Activated naive CD4-positive, alpha-beta T cell (primary cell): ENCODE measurements at places on chromosomes 6 and 20.

DNA sequence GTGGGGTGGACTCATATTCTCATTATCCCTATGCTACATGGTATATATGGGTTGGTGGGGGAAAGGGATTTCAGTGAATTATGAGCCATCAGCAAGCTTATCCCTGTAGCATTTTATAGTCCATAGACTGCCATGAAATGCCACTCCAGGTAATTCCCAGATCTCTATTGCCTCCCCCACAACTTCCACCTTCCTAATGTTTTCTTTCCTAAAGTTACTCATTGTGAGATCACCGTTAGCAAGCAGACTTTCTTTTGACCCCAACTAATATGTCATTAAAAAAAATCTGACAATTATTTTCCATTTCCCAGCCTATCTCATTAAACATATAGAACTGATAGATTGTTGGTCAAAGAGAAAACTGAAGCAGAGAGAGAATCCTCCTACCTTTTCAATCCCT is 40.7 kb upstream of the TBX18 start:
- DNase-seq = no peak

- no peak for DNase-seq
Measured at GRCh38 chr6:27868311-27868710, 43.9 kb downstream of the OR2B2 start.

DNA sequence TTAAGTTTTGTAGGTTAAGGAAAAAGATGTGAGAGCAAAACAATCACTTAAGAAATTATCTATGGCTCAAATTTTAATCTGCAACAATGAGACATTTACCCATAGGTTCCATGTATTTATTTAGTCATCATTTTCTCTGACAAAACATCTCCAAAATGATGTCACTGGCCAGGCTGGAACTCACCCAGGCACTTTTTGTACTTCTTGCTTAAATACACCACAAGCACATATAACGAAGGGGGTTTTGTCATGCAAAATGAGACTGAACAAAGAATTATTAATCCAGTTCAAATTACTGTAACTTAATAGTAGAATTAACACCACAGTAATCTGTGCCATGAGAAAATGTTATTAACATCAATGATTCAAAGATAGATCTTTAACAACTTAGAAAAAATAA is 200.5 kb downstream of the PTPRK start:
- no peak for DNase-seq

DNA sequence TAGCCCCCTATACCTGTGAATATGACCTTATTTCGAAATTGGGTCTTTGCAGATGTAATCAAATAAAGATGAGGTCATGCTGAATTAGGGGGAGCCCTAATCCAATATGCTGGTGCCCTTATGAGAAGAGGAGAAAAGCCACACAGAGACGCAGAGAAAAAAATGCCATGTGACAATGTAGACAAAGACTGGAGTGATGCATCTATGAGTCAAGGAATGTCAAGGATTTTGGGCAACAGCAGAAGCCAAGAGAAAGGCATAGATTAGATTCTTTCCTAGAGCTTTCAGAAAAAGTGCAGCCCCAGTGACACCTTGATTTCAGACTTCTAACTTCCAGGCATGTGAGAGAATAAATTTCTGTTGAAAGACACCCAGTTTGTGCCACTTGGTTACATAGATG is 47.4 kb upstream of the HS3ST5 start:
- DNase-seq = no peak

GRCh38 chr6:4567141-4567540 is 209.1 kb upstream of the CDYL start:
- DNase-seq = no peak

- no peak for DNase-seq
Measured at GRCh38 chr20:43710370-43711044, 16.3 kb downstream of the GTSF1L start.

DNA sequence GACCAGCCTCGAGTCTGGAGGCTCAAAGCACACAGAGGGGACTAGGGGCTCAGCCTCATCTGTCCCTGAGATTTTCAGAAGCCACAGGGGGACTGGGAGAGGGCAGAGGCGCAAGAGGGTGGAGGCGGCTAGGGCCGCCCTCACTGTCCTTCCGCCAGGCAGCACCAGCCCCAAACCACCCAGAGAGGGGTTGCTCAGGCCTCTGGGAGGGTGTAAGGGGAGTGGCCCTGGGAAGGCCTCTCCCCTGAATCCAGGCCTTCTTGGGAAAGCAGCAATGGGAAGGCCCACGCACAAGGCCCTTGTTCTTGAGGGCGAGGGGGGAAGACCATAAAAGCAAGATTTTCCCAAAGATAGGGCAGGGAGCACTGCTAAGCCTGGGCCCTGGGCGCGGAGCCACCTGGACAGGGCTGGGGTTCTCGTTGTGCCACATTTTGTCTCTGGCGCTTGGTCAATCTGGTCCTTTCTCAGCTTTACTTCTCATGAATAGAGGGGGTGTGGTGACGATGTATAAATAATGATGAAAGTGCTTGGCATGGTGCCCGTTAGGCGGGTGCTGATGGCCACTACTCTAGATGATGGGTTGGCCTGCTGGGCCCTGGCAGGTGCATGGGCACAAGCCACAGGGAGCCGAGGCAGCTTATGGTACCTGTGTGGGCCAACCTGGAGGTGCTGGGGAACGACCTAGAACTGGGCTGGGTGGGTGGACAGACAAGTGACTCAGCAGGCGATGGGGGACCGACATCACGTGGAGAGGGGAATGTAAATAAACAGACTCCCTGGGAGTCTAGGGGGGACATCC is 4.8 kb downstream of the SAMD10 start:
- no peak for DNase-seq

- DNase-seq = no peak
Measured at GRCh38 chr20:32980990-32981389, 23.2 kb downstream of the SUN5 start.

GRCh38 chr6:32192608-32193039 is at the start of gene GPSM3:
Gene GPSM3 (minus strand): TSS chr6:32192643. CDS start chr6:32192513, 130 bp downstream.
- DNase-seq = no peak

GRCh38 chr6:36443471-36444428 is 950 bp downstream of the KCTD20 start:
- no peak for DNase-seq

- no peak for DNase-seq
Measured at GRCh38 chr20:9276966-9277468, 208.1 kb downstream of the PLCB4 start.

DNA sequence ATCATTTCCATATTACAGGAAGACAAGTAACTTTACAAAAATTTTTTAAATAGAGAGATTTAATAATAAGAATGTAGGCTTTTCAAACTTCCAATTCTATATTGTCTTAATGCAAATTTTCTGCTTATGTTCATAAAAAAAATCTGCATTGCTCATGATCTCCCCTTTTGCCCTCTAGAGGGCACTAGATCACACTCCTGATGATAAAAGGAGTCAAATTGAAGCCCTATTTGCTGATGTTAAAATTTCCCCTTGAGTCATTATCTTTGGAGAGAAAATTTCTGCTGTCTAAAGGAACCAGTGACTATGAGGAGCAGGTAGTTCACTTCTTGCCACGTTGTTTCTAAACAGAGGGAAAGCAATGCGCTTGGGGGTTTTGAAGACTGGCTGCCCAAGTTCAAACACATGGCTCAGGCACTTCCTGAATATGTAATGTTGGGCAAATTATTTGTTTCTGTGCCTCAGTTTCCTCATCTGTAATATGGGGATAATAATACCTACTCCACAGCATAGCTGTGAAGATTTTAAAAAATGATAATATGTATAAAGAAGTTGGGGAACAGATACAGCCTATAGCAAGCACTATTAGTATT is 874.2 kb downstream of the TFAP2A start:
- no peak for DNase-seq

- no peak for DNase-seq
Measured at GRCh38 chr6:6497976-6498375, 90.5 kb upstream of the LY86 start.

GRCh38 chr6:120779441-120779840 is 554.8 kb downstream of the TBC1D32 start:
- no peak for DNase-seq

GRCh38 chr6:17042422-17043147 is 59.3 kb upstream of the STMND1 start:
- no peak for DNase-seq

GRCh38 chr6:14063756-14064155 is 53.8 kb upstream of the CD83 start:
- no peak for DNase-seq

GRCh38 chr20:47499053-47499452 is 2.6 kb upstream of the NCOA3 start:
- DNase-seq = no peak

DNA sequence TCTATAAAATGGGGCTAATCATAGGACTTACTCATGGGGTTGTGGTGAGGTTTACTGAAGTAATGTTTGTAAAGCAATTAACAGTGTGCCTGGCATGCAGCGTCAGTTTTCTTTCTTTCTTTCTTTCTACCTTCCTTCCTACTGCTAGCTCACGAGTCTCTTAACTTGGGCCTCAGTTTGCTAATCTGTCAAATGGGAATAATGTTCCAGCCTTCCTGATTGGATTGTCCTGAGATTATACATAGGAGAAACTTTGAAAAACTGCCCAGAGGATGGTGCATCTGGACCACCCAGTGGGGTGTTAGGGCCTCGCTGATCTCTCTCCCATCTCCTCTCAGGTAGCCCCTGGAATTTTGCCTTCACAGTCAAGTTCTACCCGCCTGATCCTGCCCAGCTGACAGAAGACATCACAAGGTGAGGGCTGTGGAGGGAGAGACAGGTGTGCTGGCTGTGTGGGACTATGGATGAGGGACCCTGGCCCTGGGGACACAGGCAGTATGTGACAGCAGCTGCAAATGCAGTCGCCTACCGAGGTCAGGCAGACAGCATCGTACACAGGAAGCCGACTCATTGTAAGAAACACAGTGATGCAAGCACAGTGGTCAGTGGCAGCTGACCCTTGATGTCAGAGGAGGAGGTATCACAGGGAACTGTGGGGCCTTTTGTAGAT is 27.5 kb downstream of the EPB41L1 start:
- DNase-seq = no peak

- peak; percentile 44 for DNase-seq
Measured at GRCh38 chr6:392441-393390, 1.2 kb downstream of the IRF4 start.

DNA sequence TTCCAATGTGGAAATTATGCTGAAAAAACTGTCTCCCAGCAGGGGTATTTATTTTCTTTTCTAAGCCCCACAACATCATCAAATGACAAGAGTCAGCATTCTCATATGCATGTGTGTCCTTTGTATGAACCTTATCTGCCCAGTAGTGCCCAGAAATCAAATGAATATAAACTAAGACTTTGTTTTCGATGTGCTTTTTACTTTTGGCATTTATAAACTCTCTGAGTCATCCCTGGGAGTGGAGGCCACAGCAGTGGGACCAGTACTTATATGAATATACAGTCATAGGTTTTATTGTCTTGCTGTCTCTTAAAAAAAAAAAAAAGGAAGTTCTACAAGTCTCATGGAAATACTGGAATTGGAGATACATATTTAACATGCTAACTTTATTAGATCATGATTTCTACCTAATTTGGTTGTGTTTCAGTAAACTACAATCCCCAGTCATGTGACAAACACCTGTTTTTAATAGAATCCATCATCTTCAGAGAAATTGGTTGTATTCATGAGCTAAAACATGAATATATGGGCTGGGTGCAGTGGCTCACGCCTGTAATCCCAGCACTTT is 99.2 kb upstream of the TMEM181 start:
- DNase-seq = no peak

- no peak for DNase-seq
Measured at GRCh38 chr20:47574616-47575364, 73.1 kb downstream of the NCOA3 start.

- no peak for DNase-seq
Measured at GRCh38 chr20:60222497-60222896, 264.3 kb downstream of the CDH26 start.

DNA sequence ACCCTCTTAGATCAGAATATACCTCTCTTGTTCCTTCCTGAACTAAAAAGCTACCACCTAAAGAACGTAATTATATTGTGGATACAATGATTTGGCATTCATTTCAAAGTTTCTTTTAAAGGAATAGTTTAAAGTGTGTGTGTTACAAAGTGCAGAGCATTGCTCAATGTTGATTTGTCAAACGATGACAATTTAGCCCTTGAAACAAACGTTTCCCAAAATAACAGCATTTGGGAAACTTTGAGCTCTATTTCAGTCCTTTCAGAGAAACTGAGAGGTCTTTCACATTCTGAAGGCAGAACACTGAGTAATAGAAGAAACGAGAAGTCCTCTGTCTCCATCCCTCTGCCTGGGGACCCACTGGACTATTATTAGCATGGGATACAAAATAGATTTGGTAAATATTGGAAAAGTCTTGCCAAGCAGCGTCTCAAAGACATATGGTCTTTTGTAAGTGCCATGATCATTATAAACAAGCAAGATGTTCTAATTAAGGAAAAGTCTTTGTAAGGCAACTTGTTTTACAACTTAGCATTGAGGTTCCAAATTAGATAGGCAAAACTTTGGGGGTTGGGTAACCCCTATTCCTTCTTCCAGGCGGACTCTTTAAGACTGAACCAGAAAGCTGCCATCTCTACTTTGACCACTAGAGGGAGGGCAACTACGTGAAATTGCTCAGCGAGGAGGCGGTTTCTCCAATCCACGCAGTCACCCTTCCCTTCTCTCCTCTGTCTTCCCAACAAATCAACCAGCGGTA is 208.8 kb downstream of the RNF144B start:
- peak; percentile 2 for DNase-seq

GRCh38 chr6:130885392-130886192 is 58.4 kb downstream of the SMLR1 start:
- peak; percentile 17 for DNase-seq

- DNase-seq = no peak
Measured at GRCh38 chr6:628766-629165, 28.1 kb downstream of the HUS1B start.

DNA sequence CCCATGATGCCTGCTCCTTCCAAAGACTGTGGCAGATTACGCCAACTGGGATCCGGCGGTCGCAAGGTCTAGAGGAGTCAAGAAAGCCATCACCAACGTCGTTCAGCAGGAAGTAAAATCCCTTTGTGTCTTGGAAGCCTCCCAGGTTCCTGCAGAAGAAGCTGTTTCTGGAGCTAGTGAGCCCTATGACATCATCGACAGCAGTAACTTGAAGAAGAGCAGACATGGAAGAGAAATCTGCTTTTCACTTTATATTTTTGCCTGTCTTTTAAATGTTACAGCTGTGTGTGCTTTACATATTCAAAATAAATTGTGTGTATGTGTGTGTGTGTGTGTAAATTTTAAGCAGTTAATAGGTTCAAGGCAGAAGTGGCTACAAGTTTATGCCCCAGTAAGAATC is 7.4 kb upstream of the OR2H2 start:
- no peak for DNase-seq

DNA sequence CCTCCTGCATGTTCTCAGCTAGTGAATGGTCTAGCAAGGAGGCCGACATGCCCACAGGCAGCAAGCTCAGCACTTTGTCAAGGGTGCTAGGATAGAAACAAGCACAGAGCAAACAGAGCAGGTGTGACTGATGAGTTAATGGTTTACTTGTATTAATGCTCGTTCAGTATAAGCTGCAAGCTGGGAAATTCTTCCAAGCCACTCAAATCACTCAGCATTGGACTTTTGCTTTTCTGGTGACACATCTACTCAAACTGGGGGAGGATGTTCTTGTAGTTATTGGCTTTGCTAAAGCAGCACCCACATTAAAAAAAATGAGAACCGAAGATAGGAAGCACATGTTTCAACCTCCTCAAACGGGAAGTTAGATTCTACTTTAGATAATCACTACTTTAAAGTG is 43.1 kb upstream of the NEDD9 start:
- no peak for DNase-seq
